ENCODE measurements at places on chromosomes 5 and 9.

DNA sequence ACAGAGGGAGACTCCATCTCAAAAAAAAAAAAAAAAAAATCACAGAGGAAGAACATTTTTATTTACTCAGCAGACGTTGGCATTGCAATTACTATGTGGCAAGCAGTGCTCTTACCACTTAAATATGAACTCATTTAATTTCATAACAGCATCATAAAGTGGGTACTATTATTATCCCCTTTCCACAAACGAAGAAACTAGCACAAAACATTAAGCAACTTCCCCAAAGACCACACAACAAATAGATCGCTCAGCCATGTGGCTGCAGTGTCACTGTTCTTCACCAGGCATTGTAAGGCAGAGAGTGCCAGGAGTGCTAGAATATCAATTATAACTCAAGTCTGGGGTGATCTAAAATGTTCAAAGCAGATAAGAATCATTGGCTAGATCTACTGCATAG is 69.8 kb upstream of the PLPP6 start:
- H3K36me3 ChIP-seq, result no peaks in the 10 kb centered on the region
- DNase-seq, result no peak

- no peaks in the 10 kb centered on the region for H3K36me3 ChIP-seq
- no peak for DNase-seq
- no peaks in the 10 kb centered on the region for H3K27me3 ChIP-seq
These were observed at the start of gene FER for GRCh38 chr5:108747774-108748400. FER (plus strand) TSS chr5:108747897; CDS start chr5:108798183, 50,286 bp downstream.

DNA sequence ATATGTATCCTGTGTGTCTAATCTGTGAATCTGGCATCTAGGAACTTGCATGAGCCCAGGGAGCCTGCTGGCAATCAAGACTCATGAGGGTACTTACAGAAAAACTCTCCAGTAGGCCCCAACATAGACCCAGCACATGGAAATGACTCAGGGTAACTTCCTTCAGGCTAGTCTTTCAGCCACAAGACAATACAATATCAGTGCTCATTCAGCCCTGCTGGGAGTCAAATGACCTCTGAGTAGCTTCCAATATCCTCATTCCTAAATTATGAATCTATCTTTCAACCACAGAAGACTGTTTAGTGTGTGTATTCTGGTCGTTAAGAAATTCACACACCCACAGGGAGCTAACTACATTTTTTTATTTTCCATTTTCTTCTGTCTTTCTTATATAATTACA is 1273.0 kb downstream of the EFNA5 start:
- H3K36me3 ChIP-seq, result no peaks in the 10 kb centered on the region
- H3K4me3 ChIP-seq, result no peak overlapping the region
- H3K4me1 ChIP-seq, result no peaks in the 10 kb centered on the region
- no peak overlapping the region for H3K27ac ChIP-seq
- no peak for DNase-seq

DNA sequence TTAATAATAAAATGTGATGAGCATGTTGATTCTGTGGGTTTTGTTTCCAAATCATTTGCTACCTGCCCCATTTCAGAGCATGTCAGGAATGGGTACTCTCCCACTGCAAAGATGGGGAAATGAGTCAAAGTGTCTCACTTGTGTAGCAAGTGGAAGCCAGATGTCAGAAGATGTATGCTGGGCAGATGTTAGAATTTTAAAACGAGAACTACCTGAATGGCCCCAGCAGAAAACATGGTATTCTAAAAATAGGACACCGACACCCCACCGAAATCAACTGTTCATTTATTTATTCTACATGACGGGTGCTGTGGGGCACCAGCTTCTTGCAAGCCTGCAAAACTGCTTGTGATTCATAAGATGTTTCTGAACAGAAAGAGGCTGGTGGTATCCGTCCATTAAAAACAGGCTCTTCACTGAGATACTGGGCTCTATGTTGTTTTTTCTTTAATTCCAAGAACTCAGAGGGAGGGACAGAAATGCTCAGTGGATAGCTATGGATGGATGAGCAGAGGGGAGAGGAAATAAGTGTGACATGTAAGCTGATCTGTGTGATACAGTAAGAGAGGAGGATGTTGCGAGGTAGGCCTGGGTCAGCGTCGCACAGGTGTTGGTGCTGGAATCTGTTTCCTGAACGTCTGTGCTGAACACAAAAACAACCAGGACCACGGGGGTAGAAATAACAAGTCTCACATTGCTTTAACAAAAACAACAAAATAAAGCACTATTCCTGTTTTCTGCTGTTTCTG is 157.2 kb downstream of the EFNA5 start:
- no peaks in the 10 kb centered on the region for H3K27me3 ChIP-seq
- H3K4me3 ChIP-seq, result no peak overlapping the region
- H3K4me1 ChIP-seq, result no peaks in the 10 kb centered on the region
- H3K27ac ChIP-seq, result no peak overlapping the region
- H3K36me3 ChIP-seq, result no peaks in the 10 kb centered on the region

DNA sequence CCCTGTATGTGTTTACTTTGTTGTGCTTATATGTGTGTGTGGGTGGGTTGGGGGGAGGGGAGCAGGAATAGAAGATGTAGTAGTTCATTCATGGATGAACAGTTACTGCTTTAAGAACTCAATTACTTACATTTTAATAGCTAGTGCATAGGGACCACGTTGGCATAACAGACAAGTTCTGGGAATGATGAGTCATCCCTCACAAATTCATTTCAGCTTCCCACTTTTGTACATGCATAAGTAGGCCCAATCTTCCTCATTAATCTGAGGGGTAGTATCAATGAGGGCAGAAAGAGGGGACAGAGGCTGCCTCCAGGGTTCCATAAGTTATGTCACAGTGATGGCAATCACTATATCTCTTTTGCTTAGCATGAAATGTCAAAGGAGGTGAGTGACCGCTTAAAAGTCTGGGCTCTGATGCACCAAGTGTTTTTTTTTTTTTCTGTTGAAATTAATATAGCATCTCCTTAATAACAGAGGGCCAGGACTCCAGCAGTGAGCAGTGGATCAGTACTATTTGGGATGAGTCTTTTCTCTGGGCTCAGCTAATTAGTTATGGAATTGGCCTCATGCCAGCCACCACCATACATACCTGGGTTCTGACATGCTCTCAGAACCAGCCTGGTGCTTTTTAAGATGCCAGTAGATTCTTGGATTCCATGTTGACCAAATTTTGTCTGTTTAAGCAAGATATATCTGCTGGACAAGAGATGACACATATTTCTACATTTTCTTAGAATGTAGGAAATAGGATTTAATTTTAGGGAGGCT is 37.1 kb downstream of the PRDM6 start:
- H3K27me3 ChIP-seq, result no peaks in the 10 kb centered on the region
- no peak overlapping the region for H3K4me3 ChIP-seq
- DNase-seq, result no peak
- no peaks in the 10 kb centered on the region for H3K36me3 ChIP-seq
- H3K4me1 ChIP-seq, result peaks cover 8% of the 10 kb centered on the region

GRCh38 chr5:171586436-171586835 is 167.0 kb downstream of the FGF18 start:
- DNase-seq, result no peak
- H3K27ac ChIP-seq, result no peak overlapping the region
- no peaks in the 10 kb centered on the region for H3K27me3 ChIP-seq
- H3K4me3 ChIP-seq, result no peak overlapping the region

GRCh38 chr5:77492653-77493000 is 511 bp upstream of the WDR41 start:
- DNase-seq, result no peak
- H3K36me3 ChIP-seq, result no peaks in the 10 kb centered on the region
- peaks cover 19% of the 10 kb centered on the region for H3K4me1 ChIP-seq
- H3K27me3 ChIP-seq, result no peaks in the 10 kb centered on the region

- H3K27ac ChIP-seq, result no peak overlapping the region
- H3K36me3 ChIP-seq, result no peaks in the 10 kb centered on the region
- no peaks in the 10 kb centered on the region for H3K4me1 ChIP-seq
These were observed 126.6 kb upstream of the HMHB1 start for GRCh38 chr5:143685246-143685815.

DNA sequence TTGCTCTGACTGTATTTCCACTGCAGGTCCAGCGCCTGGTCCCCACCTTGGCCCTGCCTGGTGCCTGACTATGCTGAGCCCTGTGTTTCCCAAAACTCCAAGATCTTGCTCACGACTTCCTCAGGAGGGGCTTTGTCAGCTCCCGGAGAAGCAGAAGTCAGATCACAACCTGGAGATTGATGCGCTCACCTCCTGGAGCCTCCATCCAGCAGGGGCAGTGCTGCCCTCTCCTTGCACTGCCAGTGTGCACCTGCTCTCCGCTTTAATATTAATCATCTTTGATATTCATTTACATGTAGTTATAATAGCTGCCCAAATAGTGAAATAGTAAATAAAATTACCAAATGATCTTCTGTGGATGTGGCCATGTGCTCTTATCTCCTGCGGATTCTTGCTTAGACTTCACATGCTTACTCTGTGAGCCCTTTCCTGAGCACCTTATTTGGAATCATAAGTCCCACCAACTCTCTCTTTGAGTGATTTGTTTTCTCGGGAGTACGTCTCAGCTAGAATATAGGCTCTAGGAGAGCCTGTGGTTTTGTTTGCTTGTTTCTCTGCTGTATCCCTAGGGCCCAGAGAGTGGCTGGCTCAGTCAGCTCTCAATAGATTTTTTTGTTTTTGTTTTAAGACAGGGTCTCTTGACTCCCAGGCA is 17.4 kb downstream of the MAML1 start:
- H3K4me1 ChIP-seq, result peaks cover 7% of the 10 kb centered on the region
- peaks cover 13% of the 10 kb centered on the region for H3K36me3 ChIP-seq
- no peaks in the 10 kb centered on the region for H3K27me3 ChIP-seq
- peak; percentile 8 for DNase-seq

DNA sequence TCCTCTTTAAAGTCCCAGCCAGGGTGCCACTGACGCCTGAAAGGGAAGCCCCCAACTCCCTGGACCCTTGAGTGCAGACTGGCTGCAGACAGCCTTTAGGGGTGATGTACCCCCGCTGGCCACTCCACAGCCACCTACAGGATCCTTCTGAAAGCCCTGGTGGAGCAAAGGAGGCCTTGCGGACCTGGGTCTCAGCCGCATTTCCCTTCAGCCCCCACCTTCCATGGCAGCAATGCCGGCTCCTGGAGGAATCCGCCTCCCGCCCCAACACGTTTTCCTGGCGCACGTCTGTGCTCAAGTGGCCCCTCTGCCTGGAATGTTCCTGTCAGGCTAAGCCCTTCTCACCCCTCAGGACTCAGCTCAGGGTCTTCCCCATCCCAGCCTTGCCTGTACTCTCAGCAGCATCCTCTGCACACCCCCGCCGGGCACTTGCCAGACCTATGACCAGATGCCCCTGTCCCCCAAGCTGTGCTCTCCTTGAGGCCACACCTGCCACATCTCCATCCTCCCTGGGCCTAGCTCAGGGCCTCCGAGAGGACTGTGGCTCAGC is 134.1 kb upstream of the RAPGEF1 start:
- DNase-seq, result no peak
- H3K27ac ChIP-seq, result no peak overlapping the region
- no peaks in the 10 kb centered on the region for H3K4me1 ChIP-seq
- peaks cover 12% of the 10 kb centered on the region for H3K36me3 ChIP-seq
- H3K27me3 ChIP-seq, result no peaks in the 10 kb centered on the region

- H3K27me3 ChIP-seq, result no peaks in the 10 kb centered on the region
- H3K4me1 ChIP-seq, result no peaks in the 10 kb centered on the region
- no peaks in the 10 kb centered on the region for H3K36me3 ChIP-seq
- DNase-seq, result no peak
- H3K4me3 ChIP-seq, result no peak overlapping the region
These were observed 731.3 kb downstream of the NR2F1-AS1 start for GRCh38 chr5:92849756-92850155.

DNA sequence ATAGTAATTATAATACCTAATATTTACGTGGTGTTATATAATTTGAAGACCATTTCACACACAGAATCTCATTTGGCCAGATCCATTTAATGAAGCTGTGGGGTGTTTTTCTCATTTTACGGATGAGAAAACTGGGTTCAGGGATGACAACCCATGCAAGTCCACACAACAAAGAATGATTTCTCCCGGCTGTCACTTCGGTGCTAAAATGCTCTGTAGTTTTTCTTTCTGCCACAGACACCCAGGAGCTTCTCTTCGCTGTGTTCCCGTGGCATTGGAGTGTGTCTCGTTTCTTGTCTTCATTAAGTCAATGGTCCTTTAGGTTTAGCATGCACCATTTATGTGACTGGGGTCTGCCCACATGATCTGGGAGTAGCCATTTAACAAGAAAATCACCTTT is 308.5 kb downstream of the ENC1 start:
- H3K4me3 ChIP-seq, result no peak overlapping the region
- H3K27me3 ChIP-seq, result no peaks in the 10 kb centered on the region
- no peaks in the 10 kb centered on the region for H3K4me1 ChIP-seq
- H3K27ac ChIP-seq, result no peak overlapping the region
- DNase-seq, result no peak
- H3K36me3 ChIP-seq, result no peaks in the 10 kb centered on the region

GRCh38 chr5:133145436-133146170 is 93.8 kb downstream of the HSPA4 start:
- H3K4me1 ChIP-seq, result peaks cover 7% of the 10 kb centered on the region
- no peak overlapping the region for H3K27ac ChIP-seq
- H3K27me3 ChIP-seq, result no peaks in the 10 kb centered on the region
- H3K4me3 ChIP-seq, result no peak overlapping the region
- H3K36me3 ChIP-seq, result no peaks in the 10 kb centered on the region

DNA sequence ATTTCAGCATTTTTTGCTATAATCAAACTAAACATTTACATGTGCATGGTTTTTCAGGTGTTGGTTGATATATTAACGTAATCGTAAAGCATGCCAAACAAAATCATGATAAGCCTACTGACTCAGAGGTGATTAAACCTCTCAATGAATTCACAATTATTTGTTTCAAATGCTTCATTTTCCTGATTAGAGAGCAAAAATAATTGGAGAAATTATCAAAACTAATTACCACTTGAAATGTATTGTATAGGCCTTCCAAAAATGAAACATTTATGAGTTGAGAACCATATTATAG is 45.7 kb upstream of the JMY start:
- H3K27me3 ChIP-seq, result no peaks in the 10 kb centered on the region
- H3K4me1 ChIP-seq, result no peaks in the 10 kb centered on the region
- no peak overlapping the region for H3K27ac ChIP-seq
- H3K4me3 ChIP-seq, result no peak overlapping the region

DNA sequence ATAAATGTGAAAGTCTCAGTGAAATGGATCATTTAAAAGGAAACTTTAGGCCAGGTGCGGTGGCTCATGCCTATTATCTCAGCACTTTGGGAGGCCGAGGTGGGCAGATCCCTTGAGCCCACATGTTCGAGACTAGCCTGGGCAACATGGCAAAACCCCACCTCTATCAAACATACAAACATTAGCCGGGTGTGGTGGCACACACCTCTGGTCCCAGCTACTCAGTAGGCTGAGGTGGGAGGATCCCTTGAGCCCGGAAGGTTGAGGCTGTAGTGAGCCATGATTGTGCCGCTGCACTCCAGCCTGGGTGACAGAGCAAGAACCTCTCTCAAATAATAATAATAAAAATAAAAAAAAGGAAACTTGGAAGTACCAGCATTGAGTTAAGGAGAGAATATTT is 176.1 kb downstream of the HSPA4 start:
- no peaks in the 10 kb centered on the region for H3K36me3 ChIP-seq
- no peaks in the 10 kb centered on the region for H3K27me3 ChIP-seq
- DNase-seq, result no peak
- H3K4me3 ChIP-seq, result no peak overlapping the region

Data from left lung (tissue), 14 donors.